ENCODE measurements at places on chromosomes 11 and 22. TPM values are rescaled to one million over a fixed set of nuclear protein-coding genes. Genes with fewer than 3 reads are reported as not detected.

DNA sequence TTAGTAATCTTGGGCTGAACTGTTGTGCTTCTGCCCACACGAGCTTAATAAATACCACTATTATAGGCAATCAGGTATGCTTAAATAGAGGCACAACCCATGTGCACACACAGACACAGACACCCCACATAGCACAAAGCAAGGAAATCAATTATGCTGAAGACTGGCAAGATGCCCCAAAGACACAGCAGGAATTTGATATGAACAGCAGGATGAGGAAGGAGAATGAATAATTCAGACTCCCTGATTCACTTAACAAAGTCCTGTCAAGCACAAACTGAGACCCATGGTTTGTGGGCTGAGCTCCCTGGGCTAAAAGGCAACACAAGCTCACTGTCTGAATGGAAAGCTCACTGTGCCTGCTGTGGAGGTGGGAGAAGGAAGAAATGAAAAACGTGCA lies 42.5 kb downstream of the RBFOX2 start:
- DNase-seq, result no peak

DNA sequence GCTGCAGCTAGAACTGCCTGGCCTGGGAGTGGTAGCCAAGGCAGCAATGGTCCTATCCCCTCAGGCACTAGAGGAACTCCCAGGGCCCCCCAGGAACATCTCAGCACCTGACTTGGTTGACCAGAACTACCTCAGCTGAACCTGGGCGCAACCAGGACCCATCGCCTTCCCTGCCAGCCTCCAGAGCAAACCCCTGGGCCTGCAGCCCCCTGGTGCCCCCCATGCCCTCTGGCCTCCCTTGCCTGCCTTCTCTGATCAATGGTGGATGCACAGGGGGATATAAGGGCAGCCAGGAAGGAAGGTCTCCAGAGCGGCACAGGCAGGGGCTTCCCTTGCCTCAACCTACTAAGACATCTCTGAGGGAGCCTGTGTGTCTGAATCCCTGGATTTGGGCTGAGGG lies 13.5 kb downstream of the MS4A10 start:
- DNase-seq, result no peak

DNA sequence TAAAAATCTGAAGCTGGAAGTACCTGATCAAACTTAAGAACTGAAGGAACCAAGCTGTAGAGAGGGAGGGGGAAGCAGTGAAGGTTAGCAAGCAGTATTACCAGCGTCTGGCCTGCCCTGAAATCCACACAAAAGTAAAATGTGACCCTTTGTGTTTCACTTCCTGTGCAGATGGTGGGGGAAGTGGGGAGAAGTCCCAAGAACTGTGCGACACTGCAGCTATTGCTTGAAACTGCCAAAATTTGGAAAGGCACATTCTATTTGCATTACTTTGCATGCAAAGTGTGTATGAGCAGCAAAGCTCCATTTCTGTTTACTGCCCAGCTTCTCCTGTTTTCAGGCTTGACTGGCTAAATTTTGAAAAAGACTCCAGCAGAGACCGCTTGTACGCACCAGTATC lies 72.1 kb upstream of the BMAL1 start:
- DNase-seq, result no peak

The APOL5 gene
- not detected for total RNA-seq

DNA sequence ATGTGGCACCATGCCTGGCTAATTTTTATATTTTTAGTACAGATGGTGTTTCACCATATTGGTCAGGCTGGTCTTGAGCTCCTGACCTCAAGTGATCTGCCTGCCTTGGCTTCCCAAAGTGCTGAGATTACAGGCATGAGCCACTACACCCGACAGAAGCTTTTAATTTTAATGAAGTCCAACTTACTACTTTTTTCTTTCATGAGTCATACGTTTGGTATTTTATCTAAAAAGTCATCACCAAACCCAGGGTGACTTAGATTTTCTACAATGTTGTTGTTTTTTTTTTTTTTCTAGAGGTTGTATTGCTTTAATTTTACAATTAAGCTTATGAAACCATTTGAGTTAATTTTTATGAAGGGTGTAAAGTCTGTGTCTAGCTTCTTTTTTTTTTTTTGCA lies 34.9 kb downstream of the JRKL start:
- no peak for DNase-seq

The SULT4A1 gene
- not detected for total RNA-seq

GRCh38 chr22:24411256-24412004 lies 16.0 kb upstream of the ADORA2A start:
- DNase-seq, result no peak

DNA sequence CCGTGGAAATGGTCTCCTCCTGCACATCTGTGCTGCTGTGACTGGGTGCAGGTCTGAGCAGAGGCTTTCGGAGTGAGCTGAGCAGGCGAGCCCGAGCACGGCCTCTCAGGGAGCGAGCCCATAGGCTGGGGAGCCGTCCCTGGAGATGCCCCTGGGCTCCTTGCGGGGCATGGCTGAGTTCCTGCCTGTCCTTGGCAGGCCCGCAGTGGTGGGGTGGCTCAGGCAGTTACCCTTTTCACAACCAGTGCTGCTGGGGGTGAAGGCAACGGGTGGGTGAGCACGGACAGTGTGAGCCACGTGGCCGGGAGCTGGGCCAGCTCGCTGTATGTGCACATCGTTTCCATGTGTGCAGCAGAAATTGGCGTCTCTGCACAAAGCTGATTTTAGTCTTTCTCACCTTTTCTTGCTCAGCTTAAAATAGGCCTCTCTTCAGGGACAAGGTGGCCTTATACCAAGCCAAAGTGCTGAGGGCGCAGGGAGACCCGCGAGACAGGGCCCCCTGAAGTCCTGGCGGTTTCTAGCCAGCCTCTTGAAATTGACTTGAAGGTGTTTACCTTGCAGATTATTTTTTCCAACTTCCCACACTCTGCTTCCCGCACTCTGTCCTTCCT lies at the start of gene TP53AIP1:
Gene TP53AIP1, minus strand, starts transcription at position 55 of the 611 bp plus-strand sequence. CDS start 5,053 bp downstream, outside the sequence.
- no peak for DNase-seq

- no peak for DNase-seq
These were observed 90.3 kb downstream of the TP53I11 start for GRCh38 chr11:44860346-44860745.

DNA sequence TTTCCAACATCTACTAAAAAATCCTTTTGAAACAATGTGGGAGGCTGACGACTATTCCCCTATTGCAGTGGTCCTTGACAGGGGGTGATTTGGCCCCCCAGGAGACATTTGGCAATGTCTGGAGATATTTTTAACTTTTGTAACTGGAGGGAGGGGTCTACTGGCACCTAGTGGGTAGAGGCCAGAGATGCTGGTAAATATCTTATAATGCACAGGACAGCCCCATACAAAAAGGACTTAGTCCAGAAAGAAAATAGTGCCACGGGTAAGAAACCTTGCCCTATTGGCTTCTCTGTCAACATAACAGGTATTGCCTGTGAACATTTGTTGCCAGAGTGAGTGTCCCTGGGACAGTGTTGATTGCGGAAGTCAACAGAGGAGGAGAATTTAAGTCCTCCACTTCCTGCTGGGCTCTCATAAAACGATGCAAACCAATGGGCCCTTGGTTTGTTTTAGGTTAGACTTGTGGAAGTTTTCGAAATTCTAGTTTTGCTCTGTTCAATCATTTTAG lies 101.6 kb downstream of the MAML2 start:
- DNase-seq, result no peak

- DNase-seq, result no peak
These were observed 49.9 kb downstream of the KIAA1671 start for GRCh38 chr22:25002241-25002985.

DNA sequence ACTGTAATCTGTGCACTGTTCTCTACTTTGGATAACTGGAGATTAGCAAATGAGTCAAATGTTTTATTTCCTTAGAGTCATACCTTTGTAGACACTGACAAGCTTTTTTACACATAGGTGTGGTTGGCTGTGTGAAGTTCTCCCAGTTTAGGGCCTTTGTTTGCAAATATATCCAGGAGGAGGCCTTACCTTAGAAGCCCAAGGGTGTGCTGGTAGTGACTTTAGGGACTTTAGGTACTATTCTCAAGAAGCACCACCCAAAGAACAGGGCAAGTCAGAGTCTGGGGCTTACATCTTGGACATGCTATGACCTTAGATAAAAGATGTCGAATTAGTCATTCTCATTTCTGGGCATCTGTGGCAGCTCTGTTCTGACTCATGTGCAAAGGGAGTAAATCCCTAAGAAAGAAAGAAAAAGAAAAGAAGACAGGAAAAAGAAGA lies 4.8 kb upstream of the FAR1 start:
- DNase-seq, result no peak

All from omental fat pad (tissue), 4 donors.